Globus pallidus (tissue), 1 donor: ENCODE measurements at places on chromosomes 7 and 10.

GRCh38 chr10:16436367-16436757 is 448 bp upstream of the PTER start:
- no peak for DNase-seq

- DNase-seq, result no peak
These were observed 96.4 kb downstream of the BUB3 start for GRCh38 chr10:123250640-123251039.

GRCh38 chr7:24905996-24906770 is 73.8 kb downstream of the OSBPL3 start:
- DNase-seq, result no peak

GRCh38 chr10:99658622-99659030 is 683 bp upstream of the ENTPD7 start:
- no peak for DNase-seq

GRCh38 chr7:62361-63116 is 129.8 kb upstream of the FAM20C start:
- DNase-seq, result no peak

- no peak for DNase-seq
These were observed 10.5 kb downstream of the STYXL1 start for GRCh38 chr7:76037310-76037709.

GRCh38 chr7:81698965-81699364 is 70.9 kb downstream of the HGF start:
- no peak for DNase-seq

DNA sequence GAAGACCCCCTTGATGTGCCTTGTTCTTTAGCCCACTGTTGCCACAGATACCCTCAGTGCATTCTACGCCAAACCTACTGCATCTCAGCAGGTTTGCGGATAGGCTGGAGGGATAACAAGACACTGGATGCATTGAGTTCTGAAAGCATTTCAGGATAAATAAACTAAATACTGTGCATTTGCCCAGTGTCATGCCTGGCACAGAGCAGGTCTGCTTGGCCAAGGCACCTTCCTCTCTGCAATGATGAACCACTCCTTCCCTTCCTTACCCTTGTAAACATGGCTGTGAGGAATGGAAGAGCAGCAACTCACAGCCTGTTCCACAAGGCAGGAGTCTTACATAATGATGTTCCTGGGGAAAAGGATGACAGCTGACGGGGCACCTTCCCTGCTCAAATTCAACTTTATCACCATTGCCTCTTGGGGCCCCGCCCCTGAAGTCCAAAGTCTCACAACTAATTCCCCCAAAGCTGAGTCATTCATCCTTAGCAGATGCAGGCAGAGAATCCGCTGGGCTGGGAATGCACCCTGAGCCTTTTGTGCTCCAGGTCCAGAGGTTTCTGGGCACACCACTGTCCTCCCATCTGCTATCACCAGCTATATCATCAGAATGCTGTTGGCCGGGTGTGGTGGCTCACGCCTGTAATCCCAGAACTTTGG is 11.6 kb downstream of the DDX56 start:
- no peak for DNase-seq

DNA sequence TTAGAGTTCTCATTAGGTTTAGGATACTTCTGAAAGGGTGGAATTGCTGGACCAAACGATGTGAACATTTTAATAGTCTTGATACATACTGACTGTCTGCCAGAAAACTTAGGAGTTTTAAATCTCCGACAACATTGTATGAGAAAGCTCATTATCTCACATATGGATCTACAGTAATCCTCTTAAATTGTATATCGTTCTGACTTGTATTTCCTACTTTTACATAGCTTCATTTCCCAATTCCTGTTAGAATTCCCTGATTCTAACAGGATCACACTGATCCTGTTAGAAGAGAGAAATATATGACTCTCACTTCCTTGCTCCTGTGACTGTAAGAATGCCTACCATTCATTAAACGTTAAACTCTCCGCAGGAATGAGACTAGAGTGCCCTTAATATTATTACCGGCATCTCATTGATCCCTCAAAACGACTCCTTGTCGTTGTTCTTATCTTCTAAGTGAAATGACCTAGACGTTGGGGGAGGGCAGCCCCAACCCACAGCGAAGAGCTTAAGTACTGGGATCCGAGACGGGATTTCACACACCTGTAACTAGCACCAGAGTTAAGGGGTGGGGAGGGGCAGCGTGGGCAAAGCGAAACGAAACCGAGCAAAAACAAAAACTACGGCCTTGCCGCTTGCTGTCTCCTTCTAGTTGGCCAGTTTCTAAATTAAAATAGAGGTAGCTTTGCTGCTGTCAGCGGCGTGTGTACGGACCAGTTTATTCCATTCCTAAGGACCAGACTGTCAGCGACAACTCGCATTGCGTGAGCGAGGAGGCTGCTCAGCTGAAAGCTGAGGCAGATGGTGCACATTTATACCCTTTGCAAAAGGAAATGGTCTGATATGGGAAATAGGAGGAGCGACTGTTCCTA is 678 bp upstream of the TMEM106B start:
- DNase-seq, result no peak

DNA sequence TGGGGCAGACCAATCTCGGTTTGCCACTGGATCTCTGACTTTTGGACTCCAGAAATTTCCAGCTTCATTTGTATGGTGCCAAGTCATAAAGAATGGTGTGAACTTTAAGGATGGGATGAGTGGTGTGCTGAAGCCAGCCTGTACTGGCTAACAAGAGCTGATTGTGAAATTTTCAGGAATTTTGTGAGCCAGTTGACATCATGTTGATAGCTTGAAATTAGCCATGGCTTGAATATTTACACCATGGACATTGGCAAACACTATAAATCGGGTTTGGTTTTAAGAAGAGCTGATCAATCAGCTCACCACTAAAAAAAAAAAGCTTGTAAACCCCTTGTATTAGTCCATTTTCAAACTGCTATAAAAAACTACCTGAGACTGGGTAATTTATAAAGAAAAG is 14.1 kb upstream of the MYH16 start:
- no peak for DNase-seq

DNA sequence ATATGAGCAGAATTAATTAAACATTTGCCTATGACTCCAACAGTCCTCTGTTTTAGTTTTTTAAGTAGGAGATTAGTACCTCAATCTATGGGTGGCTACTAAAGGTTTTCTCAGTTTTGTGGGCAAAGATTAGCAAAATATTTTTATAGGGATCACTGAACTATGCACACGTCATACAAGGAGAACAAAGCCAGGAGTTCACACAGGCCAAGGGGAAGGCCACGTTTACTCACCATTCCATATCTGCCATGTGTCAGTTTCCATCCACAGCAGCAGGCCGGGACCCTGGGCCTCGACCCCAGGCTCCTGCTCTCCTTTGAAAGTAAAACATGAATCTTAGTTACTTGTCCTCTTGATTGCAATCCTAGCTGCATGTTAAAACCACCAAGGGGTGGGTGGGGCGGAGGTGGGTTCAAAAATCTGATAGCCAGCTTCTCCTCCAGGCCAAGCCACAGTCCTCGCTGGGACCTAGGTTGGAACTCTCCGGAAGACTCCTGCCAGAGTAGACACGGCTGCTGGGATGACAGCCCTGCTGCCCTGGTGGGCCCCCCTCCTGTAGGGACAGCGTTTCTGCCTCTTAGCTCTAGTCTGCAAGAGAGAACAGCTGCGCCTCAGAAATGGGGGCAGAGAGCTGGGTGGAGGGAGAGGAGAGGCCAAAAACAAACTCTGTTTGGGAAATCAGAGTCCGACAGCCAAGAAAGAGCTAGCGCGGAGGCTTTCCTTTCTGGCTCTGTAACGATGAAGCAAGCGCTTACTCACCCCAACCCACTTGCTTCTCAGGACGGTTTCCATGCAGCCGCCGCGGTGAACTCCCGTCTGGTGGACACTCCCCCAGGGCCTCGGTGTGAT is 35.6 kb downstream of the PITRM1 start:
- peak; percentile 48 for DNase-seq

DNA sequence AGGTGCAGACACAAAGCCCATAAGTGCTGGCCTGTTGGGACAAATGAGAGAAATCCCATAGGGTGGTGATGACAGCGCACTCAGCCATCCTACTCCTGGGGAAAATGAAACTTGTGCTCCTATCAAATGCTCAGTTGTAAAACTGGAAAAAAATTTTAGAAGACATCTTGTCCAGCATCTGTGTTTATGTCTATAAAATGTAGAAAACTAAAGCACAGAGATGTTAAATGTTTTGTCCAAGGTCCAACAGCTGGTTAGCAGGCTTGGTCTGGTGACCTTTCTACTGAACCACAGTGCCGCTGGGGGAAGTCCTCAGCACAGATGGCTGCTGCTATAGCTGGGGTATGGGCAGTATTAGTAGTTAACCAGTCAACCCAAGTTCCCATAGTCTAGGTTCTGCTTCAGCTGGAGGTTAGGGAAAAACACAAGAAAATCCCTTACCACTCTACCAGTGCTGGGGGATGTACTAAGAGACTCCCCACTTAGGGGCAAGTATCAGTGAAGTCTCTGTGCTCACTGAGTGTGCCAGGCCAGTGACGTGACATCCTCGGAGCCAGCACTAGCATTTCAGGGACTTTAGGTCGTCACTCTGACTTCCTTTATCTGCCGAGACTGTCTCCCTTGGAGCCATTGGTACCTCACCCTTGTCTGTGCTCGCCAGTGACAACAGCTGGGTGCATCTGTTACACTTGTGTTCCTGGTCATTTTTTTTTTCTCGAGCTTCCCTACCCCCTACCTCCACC is 1.9 kb downstream of the TSPAN33 start:
- no peak for DNase-seq

DNA sequence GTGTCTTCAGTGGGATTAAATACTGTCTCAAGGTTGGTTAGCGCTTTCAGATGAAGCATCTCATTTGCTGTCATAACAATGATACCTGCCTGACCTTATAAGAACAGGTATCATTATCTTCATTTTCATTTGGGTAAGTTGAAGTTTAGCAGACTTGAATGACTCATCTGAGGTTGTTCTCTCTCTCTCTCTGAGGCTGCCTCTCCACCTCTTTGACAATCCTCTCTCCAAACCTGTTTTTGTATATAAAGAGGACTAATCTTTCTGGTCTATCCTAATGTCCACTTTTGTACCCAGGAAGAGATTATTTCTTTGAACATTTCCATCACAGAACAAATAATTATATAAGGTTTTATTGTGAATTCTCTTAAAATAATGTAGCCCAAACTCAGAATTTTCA is 291.4 kb downstream of the KLF6 start:
- DNase-seq, result no peak

- DNase-seq, result no peak
These were observed 4.4 kb downstream of the SMIM30 start for GRCh38 chr7:113113912-113114311.

GRCh38 chr10:129730993-129731325 is 233.1 kb downstream of the EBF3 start:
- DNase-seq, result no peak

DNA sequence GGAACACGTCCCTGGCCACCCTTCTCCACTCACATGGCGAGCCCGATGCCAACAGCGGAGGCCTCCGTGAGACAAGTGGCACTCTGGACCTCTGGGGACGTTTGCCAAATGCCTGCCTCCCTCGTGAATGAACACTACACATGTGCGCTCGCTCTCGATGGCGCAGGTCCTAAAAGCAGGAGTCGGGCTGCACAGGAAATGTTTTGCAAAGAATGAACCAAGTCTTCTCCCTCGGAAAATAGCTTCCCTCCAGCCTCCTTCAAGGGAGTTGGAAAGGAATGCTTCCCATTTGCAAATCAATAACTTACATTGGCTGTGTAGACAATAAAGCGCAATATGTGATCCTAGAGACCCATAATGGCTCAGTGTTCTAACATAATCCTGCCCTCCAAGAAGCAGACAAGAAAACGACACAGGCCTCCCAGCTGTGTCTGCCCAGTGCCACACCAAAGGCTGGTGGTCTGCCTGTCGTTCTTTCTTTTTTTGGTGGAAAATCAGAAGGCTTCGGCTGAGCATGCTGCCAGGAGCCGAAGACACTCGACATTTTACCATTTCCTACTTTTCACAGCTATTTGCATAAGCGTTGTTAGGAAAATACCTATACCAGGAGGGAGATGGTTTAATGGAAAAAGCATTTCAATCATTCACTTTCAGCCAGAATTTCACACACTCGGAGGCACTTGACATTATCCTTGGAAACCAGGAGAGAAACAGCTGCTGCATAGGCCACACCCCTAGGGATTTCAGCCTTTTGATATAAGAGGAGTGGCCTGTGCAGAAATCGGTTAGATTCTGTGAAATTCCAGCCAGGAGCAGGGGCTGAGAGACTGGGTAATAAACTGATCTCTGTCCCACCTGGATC is 38.4 kb downstream of the ATXN7L1 start:
- DNase-seq, result peak; percentile 42

DNA sequence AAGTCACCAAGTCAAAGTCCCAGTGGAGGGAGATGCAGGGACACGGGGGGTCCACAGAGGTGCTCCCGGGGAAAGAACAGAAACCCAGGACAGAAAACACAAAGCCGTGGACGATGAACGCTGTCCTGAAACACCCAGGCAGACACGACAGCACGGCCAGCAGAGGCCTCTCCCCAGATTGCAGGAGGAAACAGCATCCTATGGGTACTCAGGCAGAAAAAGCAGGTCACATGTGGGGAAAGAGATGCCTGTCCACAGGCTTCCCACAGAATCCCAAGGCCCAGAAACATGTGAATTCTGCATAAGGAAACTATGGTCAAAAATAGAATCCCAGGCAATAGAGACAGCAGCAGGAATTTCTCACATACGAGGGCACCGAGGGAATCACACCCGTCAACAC is 53.6 kb upstream of the ADGRA1 start:
- no peak for DNase-seq

- DNase-seq, result no peak
These were observed 32.6 kb downstream of the STRIP2 start for GRCh38 chr7:129466796-129467195.

DNA sequence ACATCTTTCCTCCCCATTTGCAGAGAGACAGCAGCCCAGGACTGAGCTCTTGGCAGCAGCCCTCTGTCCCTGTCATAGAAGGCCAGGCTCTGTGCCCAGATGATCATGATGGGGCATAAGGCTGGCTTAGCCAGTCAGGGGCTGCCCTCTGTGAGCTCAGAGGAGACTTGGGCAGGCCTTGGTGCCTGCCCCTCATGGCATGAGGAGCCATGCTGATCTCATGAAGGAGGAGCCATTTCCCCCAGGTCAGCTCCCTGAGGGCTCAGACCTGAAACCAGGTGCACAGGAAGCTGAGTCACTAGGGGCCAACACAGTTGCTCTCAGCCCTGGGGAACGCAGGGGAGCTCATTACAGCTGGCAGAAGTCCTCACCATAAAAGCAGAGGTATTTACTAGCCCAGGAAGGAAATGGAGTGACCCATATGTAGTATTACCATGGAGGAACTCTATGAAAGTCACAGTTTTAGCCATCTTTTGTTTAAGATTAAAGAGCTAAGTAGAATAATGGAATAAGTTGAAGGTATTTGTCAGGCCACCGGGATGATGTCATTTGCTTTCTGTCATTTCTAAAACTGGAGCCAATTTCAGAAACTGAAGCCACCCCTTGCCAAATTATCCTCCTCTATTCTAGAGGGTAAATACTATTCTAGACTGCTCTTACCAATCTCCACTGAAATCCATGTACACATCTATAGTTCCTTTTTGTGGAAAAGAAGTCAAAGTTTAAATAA is 362.4 kb upstream of the ZNF32 start:
- no peak for DNase-seq

- peak; percentile 15 for DNase-seq
These were observed 614.2 kb upstream of the FOXK1 start for GRCh38 chr7:4067874-4068273.

- no peak for DNase-seq
These were observed 137.1 kb downstream of the BMPER start for GRCh38 chr7:34042406-34042805.

GRCh38 chr10:124378881-124379471 is 39.7 kb downstream of the OAT start:
- DNase-seq, result no peak

GRCh38 chr10:115566867-115567266 is 473.7 kb downstream of the ATRNL1 start:
- DNase-seq, result no peak
